ENCODE measurements at places on chromosomes 5 and 9.

- DNase-seq: no peak
Observed at GRCh38 chr5:59769832-59770231, 123.7 kb downstream of the PDE4D start.

DNA sequence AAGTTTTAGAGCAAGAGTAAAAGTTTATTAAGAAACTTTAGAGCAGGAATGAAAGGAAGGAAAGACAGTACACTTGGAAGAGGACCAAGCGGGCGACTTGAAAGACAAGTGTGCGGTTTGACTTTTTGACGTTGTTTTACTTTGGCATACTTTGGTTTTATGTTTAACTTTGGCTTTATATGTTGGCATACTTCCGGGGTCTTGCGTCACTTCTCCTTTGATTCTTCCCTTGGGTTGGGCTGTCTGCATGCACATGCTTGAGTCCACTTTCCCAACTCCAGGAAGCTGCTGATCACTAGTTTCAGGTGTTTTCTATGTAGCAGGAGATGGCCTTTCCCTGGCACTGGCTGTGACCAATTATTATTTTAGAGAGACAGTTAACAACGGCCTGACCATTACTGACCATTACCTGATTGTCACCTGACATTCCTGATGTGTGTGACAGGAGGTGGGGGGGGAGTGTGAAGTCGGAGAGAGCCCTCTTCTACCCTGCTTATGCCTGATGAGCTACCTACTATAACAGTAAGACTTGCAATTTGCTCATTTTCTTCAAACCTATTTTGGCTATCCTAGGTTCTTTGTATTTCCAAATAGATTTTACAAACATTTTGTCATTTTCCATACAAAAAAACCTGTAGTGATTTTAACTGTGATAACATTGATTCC, 45.5 kb downstream of the TNFSF8 start:
- DNase-seq: no peak

DNA sequence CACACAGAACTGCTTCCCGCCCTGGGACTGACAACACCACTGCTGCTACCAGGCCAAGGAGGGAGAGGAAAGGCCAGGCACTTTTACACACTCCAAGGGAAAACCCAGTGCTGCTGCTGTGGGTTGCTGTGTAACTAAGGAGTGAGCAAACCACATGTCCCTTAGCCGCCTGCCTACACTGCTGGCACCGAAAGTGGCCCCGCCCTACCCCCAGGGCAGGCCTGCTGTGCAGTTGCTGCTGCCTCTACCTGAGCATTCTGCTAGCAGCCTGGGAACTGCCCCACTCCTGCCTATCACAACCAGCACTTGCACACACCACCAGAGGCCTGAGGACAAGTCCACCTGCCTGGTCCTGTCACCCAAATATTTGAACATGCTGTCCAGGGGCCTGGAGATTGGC, 740.9 kb downstream of the DTWD2 start:
- DNase-seq: no peak

DNA sequence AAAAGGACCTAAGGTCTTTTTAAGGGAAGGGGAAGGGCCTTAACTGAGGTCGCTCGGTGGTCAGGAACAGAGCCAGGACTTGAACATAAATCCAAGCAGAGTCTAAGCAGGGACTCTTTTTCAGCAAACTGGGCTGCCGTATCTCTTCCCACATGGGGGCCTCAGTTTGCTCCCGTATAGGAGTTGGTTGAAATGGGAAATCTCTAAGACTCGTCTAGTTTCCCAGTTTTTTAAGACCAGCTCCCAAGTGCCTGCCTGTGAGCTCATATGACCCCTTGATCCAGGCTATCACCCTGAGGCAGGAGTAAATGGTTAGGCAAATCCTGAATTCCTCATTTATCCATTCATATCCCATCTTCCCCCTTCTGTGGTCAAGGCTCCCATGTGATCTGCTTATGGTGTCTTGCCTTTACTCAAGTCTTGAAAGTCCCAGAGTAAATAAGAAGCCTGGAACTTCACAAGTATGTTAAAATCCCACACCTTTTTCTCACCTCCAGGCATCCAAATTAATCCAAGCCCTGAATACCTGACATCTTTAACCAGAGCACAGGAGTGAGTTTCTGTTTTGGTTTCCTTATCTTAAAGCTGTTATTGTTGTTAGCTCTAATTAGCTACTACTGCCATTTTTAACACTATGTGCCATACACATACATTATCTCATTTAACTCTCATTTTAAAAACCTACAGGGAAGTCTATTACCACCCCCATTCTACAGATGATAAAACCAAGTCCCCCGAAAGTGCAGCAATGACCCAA, 3.0 kb downstream of the ARSI start:
- no peak for DNase-seq

- DNase-seq: no peak
Observed at GRCh38 chr9:107612136-107612535, 122.6 kb upstream of the KLF4 start.

DNA sequence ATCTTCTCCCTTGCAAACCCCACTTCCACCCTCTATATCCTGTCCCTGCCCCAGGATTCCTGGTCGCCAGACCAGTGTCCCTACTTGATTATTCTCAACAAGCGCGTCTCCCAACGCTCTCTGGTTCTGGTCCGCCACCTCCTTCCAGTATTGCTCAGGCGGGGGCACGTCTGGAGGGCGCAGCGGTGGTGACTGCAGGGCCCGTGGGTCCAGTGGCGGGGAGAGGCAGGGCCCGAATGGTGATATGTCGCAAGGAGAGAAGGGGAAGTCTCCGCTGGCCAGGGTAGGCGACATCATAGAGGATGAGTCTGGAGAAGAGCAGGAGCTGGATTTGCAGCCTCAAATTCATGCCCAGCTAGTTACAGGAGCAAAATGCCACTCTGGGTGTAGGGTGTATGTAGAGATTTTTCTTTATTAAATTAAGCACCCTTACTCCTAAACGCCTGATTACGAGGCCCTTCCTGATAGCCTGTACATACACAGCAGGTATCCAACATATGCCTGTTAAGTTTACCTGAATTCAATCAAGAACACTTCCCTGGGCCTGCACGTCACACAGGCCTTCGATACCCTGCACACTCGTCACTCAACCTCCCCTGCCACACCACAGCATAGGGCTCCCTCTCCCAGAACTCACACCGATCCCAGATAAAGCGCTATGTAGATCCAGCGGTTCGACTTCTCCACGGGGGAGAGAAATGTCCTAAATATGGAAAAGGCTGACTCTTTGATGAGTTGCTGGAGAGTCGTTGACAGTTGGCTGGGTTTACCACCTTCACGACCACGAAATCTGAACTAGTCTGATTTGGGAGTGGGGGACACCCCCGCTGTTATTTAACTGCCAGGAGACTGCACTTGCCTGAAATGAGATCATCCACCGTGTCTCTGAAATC, 4.8 kb downstream of the MCIDAS start:
- DNase-seq: no peak

DNA sequence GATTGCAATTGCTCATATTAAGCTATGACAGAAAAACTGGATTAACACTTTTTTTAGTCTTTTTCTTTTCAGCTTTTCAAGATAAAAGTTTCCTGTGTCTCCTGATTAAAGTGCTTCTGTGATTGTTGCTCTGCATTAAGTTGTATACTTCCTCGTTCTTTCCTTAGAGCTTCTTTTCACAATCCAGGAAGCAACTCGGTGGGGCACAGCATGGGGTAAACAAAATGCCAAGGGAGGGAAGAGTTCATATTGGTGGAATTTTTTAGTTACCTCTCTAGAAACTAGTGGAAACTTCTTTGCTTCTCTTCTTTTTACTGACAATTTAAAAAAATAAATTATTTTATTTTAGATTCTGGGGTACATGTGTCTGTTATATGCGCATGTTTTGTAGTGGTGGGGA, 37.8 kb upstream of the ARRDC3 start:
- no peak for DNase-seq

GRCh38 chr5:180975338-180975737, 13.3 kb upstream of the BTNL3 start:
- no peak for DNase-seq

- no peak for DNase-seq
Observed at GRCh38 chr9:127076860-127077643, 45.4 kb downstream of the ANGPTL2 start.

GRCh38 chr9:6512085-6512657, 99.2 kb downstream of the UHRF2 start:
- DNase-seq: no peak

GRCh38 chr5:132094393-132095076, 20.9 kb downstream of the CSF2 start:
- DNase-seq: no peak

GRCh38 chr9:94922098-94922607, 195.7 kb downstream of the AOPEP start:
- DNase-seq: no peak

DNA sequence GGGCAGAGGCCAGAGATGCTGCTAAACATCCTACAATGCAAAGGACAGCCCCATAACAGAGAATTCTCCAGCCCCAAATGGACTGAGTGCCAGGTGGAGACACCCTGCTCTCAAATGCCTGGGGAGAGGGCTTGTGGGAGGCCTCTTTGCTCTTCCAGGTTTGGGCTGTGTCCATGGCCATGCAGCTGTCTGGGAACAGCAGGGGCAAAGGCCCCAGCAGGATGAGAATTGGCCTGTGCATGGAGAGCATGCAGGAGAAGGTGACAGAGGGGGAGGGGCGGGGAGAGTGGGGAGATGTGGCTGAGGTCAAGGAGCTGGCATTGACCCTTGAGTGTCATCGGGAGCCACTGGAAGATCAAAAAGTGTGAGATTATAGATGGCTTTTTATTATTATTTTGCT, 111.5 kb upstream of the ERCC6L2 start:
- no peak for DNase-seq

DNA sequence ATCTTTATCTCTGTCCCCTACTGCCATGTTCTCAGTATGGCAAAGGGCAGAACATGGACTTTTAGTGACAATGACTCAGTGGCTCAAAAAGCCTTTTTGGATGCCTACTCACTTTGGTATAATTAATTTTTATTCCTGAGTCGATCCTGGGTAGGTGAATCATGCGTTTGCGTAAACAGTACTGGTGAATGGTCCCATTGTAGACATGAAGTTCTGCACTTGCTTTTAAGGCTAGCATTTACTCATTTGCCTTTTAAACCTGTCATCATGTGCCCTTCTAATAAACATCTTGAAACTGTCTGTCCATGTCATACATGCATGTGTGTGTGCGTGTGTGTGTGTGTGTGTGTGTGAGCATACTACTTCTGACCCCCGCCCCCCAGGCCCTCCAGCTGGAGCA, 223.0 kb downstream of the AUH start:
- no peak for DNase-seq

GRCh38 chr9:14327036-14327435, 13.1 kb upstream of the NFIB start:
- no peak for DNase-seq

DNA sequence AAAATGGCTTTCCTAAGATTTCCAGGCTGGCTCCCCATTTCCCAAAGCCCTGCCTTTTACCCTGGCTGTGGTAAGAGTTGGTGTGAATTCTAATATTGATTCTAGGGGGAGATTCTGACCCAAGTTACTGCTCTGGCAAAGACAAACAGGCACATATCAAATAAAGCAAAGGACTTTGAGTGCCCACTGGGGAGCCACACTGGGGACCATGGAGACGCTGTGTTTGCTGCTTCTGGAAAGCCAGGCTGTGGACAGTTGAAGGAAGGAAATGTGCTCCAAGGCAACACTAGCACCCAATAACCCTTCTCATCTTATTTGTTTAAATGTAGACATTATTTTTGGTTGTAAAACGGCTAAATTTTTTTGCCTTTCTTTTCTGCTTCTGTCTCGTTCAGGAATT, 78.7 kb downstream of the SNCAIP start:
- DNase-seq: no peak

GRCh38 chr5:38208782-38209378, 49.5 kb upstream of the EGFLAM start:
- DNase-seq: no peak

- no peak for DNase-seq
Observed at GRCh38 chr9:110143485-110143884, 64.5 kb downstream of the C9orf152 start.

- no peak for DNase-seq
Observed at GRCh38 chr9:101691657-101692056, 46.8 kb downstream of the GRIN3A start.

DNA sequence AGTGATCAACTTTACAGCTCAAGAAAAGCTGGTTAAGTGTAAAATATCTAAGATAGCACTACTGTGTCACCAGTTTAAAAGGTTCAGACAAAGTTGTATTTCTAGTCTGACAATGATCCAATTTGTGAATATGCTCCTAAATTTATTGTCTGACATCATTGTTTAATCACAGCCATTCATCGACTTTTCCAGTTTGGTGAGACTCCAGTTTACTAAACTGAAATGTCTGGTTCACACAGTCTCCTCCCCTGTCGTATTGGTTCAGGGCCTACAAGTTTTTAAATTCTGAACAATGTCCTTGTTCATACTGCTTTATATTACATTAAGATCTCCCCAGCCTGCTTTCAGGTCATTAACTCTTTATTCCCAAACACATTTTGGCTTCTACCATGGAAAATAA, 161.4 kb downstream of the CHSY3 start:
- no peak for DNase-seq

DNA sequence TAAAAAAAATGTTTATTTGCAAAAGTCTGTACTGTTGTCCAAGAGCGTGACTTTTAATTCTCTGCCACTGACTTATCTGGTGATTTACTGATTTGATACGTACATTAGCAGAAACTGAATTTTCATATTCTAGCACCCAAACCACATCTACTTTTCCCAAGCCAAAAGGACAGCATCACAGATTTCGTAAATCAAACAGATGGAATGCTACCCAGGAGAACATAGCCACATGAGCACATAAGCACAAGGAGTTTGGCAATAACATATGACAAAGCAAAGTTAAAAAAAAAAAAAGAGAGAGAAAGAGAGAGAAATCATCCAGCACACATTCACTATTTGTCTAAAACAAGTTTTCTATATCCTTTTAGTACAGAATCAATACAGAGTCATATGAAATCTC, 83.7 kb downstream of the HINT1 start:
- DNase-seq: no peak

GRCh38 chr5:123809594-123810221, 297.7 kb downstream of the CSNK1G3 start:
- no peak for DNase-seq

DNA sequence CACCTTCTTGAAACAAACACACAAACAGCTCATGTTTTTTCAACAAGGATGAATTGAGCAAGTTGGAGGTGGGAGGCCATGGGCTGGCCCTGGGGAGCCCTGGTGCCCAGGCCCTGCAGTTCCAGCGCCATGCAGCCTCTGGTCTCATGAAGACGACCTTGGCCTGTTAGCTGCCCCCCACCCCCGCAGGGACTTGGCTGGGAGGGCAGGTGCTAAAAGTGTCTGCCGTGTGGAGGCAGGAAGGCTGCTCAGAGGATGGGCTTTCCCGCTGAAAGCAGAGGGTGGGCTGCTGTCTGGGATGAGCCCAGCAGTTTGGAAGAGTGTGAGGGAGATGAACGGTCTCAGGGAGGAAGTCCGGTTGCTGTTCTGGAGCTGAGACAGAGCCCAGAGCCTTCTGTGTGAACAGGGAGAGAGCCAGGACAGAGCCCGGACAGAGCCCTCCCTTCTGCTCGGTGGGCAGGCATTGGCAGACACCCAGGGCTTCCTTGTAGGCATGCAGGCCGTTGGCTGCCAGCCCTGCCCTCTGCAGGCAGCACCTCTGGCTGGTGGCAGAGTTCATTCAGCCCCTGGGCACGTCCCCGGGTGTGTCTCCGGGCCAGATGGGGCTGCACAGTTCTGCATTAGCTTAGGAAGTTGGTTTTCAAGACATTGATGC, 18.7 kb downstream of the ROPN1L start:
- DNase-seq: no peak

- DNase-seq: no peak
Observed at GRCh38 chr5:165028356-165028755, 1522.9 kb downstream of the MAT2B start.

Measured in activated naive CD4-positive, alpha-beta T cell treated with Interleukin-2 at 50 U/mL for 16 hours (primary cell).